ENCODE measurements at places on chromosomes 3 and 15. TPM values are rescaled to one million over a fixed set of nuclear protein-coding genes. Genes with fewer than 3 reads are reported as not detected.

DNA sequence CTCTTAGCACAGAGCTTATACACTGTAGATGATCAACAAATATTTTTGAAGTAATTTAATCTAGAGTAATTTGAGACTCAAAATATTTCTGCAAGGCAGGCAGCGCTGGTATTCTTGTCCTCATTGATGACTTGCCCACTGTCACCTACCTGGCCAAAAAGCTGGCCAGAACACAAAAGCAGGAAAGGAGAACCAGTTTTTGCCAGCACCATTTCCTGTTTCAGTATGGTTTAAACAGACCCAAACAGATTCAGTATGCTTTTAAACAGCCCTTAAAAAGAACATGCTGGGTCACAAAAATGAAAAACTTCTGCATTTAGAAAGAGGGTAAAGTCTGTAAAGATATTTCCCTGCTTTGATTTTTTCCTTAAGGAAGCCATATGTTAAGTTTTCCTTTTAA lies 42.3 kb upstream of the ZNF280D start:
- no peak for DNase-seq
- H3K4me1 ChIP-seq: no peaks in the 10 kb centered on the region
- H3K27me3 ChIP-seq: no peaks in the 10 kb centered on the region
- H3K27ac ChIP-seq: no peak overlapping the region
- H3K4me3 ChIP-seq: no peak overlapping the region

- no peak overlapping the region for H3K27ac ChIP-seq
- H3K4me3 ChIP-seq: no peak overlapping the region
- H3K36me3 ChIP-seq: no peaks in the 10 kb centered on the region
- H3K4me1 ChIP-seq: peaks cover 9% of the 10 kb centered on the region
Measured at GRCh38 chr3:125154800-125155269, 57.7 kb downstream of the SLC12A8 start.

- H3K36me3 ChIP-seq: no peaks in the 10 kb centered on the region
- H3K4me1 ChIP-seq: no peaks in the 10 kb centered on the region
- no peak overlapping the region for H3K4me3 ChIP-seq
- no peak overlapping the region for H3K27ac ChIP-seq
- no peaks in the 10 kb centered on the region for H3K27me3 ChIP-seq
Measured at GRCh38 chr3:122263974-122264588, 61.0 kb upstream of the CSTA start.

GRCh38 chr3:188941103-188941502 lies 230.7 kb upstream of the TPRG1 start:
- peak overlapping the region; percentile 15 for H3K27ac ChIP-seq
- no peak for DNase-seq
- H3K4me3 ChIP-seq: no peak overlapping the region
- no peaks in the 10 kb centered on the region for H3K36me3 ChIP-seq
- peaks cover 30% of the 10 kb centered on the region for H3K4me1 ChIP-seq
- H3K27me3 ChIP-seq: no peaks in the 10 kb centered on the region

- no peak overlapping the region for H3K27ac ChIP-seq
- H3K4me3 ChIP-seq: no peak overlapping the region
- DNase-seq: no peak
- H3K36me3 ChIP-seq: no peaks in the 10 kb centered on the region
- H3K27me3 ChIP-seq: no peaks in the 10 kb centered on the region
Measured at GRCh38 chr3:72298201-72299152, 513.5 kb upstream of the PROK2 start.

- H3K4me3 ChIP-seq: no peak overlapping the region
- no peak for DNase-seq
- peak overlapping the region; percentile 59 for H3K27ac ChIP-seq
- H3K27me3 ChIP-seq: no peaks in the 10 kb centered on the region
- no peaks in the 10 kb centered on the region for H3K36me3 ChIP-seq
Measured at GRCh38 chr3:58059349-58060321, 51.4 kb downstream of the FLNB start.

- H3K27ac ChIP-seq: no peak overlapping the region
- peaks cover 82% of the 10 kb centered on the region for H3K36me3 ChIP-seq
- H3K27me3 ChIP-seq: no peaks in the 10 kb centered on the region
- no peaks in the 10 kb centered on the region for H3K4me1 ChIP-seq
- H3K4me3 ChIP-seq: no peak overlapping the region
- DNase-seq: no peak
Measured at GRCh38 chr3:48784426-48785120, 63.1 kb downstream of the PRKAR2A start.

GRCh38 chr15:63615935-63616334 lies 18.7 kb downstream of the FBXL22 start:
- peaks cover 4% of the 10 kb centered on the region for H3K4me1 ChIP-seq
- peaks cover 62% of the 10 kb centered on the region for H3K36me3 ChIP-seq
- H3K27me3 ChIP-seq: no peaks in the 10 kb centered on the region
- no peak overlapping the region for H3K27ac ChIP-seq
- no peak for DNase-seq

DNA sequence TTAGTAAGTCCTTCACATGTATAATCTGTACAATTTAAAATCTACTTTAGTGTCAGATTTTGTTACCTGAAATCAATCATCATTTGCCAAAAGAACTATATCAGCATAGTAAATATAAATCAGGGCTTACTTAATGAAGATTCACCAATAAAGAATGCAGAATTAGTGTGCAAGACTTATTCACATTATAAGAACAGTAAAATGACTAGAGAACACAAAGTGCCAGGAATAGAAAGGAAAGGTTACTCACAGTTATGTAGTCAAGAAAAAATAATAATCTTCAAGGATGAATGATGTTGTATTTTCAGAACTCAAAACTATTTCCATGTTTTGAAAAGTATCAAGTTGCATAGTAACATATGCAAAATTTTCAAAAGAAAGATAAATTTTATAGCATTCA lies 891.9 kb downstream of the ROBO1 start:
- H3K27me3 ChIP-seq: no peaks in the 10 kb centered on the region
- no peak overlapping the region for H3K27ac ChIP-seq
- no peak for DNase-seq
- H3K36me3 ChIP-seq: no peaks in the 10 kb centered on the region

DNA sequence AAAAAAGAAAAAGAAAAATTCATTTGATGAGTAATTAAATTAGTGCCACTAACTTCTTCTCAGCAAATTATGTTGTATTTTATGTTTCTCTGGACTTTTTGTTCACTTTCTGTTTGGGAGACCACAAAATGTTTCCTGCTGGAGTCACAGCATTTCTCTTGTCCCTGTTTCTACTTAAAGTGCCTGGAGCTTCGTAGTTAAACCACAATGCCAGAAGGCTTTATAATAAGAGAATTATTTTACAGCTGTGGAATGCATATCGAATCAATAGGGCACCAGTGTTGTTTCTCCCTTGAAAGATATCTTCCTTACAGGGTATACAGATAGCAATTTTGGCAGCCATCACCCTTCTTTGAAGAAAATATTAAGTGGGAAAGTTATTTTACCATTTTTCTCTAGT lies 3.2 kb downstream of the DTWD1 start:
- no peaks in the 10 kb centered on the region for H3K27me3 ChIP-seq
- no peak overlapping the region for H3K4me3 ChIP-seq
- DNase-seq: no peak
- peaks cover 4% of the 10 kb centered on the region for H3K36me3 ChIP-seq
- H3K4me1 ChIP-seq: peaks cover 21% of the 10 kb centered on the region

DNA sequence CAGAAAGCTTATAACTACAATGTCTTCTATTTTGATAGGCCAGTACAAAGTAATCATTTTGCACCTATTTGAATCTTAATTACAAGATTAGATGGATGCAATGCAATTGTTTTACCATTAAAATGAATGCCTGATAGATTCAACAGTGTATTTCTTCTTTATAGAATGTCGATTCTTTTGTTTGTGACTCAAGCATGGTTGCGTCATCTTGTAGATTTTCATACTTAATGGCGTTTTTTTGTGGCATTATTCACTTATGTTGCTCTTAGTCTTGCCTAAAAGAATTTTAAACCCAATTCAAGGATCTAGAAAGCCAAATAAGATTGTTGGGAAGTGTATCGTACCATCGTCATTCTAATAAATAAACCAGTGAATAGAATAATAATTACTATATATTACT lies 21.4 kb downstream of the ZBTB38 start:
- H3K36me3 ChIP-seq: peaks cover 12% of the 10 kb centered on the region
- peaks cover 6% of the 10 kb centered on the region for H3K4me1 ChIP-seq
- no peak overlapping the region for H3K4me3 ChIP-seq

DNA sequence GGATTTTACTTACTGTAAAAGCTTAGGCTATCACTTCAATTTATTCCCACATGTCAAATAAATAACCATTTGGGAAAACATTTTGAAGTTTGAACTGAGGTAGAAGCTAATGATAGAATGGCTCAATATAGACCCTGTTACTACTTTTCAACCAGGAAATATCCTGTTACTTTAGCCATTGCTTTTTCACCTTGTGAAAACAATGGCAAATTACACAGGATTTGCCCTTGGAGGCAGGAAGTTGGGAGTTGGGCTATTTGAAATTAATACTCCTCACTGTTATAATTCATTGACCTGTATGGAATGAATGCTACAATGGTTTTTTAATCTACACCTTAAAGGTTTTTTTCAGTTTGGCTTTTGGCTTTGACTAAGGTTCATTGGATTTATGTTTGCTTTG lies 98.1 kb upstream of the UBE2E2 start:
- no peak for DNase-seq
- H3K27ac ChIP-seq: no peak overlapping the region
- H3K27me3 ChIP-seq: no peaks in the 10 kb centered on the region
- no peaks in the 10 kb centered on the region for H3K4me1 ChIP-seq

DNA sequence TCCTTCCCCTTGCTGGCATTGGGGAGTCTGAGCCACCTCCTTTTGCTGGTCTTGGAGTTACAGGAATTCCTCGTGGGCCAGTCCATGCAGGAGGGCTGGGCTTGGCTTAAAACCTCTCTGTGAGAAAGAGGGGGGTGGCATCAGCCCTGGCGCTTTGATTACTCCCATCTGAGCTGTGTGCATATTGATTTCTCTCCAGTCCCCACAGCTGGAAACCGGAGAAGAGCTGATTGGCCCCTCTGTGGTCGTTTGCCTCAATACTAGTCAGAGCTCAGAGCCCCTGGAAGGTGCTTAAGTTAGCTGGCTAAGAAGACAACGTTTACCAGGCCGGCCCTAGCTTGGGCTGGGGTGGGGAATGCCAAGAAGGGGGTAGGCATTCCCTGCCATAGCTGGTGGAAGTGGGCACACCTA lies 4.0 kb upstream of the RASGRF1 start:
- H3K27me3 ChIP-seq: peaks cover 49% of the 10 kb centered on the region
- peaks cover 21% of the 10 kb centered on the region for H3K4me1 ChIP-seq
- no peak overlapping the region for H3K4me3 ChIP-seq
- H3K36me3 ChIP-seq: no peaks in the 10 kb centered on the region

- no peaks in the 10 kb centered on the region for H3K27me3 ChIP-seq
- no peak overlapping the region for H3K4me3 ChIP-seq
- H3K4me1 ChIP-seq: no peaks in the 10 kb centered on the region
- peak; percentile 58 for DNase-seq
- no peak overlapping the region for H3K27ac ChIP-seq
Measured at GRCh38 chr15:66603301-66604179, 37.7 kb upstream of the LCTL start.

- no peaks in the 10 kb centered on the region for H3K36me3 ChIP-seq
- H3K4me3 ChIP-seq: no peak overlapping the region
- no peaks in the 10 kb centered on the region for H3K27me3 ChIP-seq
- DNase-seq: no peak
Measured at GRCh38 chr15:101619615-101619865, 32.6 kb downstream of the TM2D3 start.

GRCh38 chr15:76648732-76649444 lies 256.3 kb downstream of the SCAPER start:
- H3K4me1 ChIP-seq: no peaks in the 10 kb centered on the region
- peaks cover 8% of the 10 kb centered on the region for H3K36me3 ChIP-seq
- no peak overlapping the region for H3K4me3 ChIP-seq
- H3K27me3 ChIP-seq: no peaks in the 10 kb centered on the region

DNA sequence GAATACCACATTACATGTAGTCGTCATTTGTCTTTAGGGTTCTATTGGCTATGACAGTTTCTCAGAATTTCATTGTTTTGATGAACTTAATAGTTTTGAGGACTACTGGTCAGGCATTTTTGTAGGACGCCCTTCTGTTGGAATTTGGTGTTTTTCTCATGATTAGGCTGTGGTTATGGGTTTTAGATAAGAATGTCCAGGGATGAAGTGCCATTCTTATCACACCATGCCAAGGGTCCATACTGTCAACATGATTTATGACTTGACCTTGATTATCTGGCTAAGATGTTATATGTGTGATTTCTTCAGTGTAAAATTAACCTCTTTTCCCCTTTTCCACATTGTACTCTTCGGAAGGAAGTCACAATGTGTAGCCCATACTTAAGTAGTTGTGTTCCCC lies 135.3 kb downstream of the DIPK2A start:
- DNase-seq: no peak
- H3K27ac ChIP-seq: no peak overlapping the region
- no peaks in the 10 kb centered on the region for H3K27me3 ChIP-seq
- no peaks in the 10 kb centered on the region for H3K4me1 ChIP-seq

The PIGX gene
- 20.8 TPM for total RNA-seq

The HRH1 gene
- total RNA-seq: 2.3 TPM

The SCG3 gene
- total RNA-seq: 0.10 TPM

The GHSR gene
- total RNA-seq: not detected

The TATDN2 gene
- total RNA-seq: 10.1 TPM

The RLBP1 gene
- not detected for total RNA-seq

The RTP3 gene
- total RNA-seq: not detected

The DNAH1 gene
- 1.6 TPM for total RNA-seq

The CMTM8 gene
- 3.5 TPM for total RNA-seq

The CCK gene
- not detected for total RNA-seq

The SOX14 gene
- total RNA-seq: not detected

Data from heart left ventricle (tissue), 16 donors.